ENCODE measurements at places on chromosomes 12 and 14.
A peak's percentile ranks its signal among the peaks of the same experiment; 100 is the strongest.

DNA sequence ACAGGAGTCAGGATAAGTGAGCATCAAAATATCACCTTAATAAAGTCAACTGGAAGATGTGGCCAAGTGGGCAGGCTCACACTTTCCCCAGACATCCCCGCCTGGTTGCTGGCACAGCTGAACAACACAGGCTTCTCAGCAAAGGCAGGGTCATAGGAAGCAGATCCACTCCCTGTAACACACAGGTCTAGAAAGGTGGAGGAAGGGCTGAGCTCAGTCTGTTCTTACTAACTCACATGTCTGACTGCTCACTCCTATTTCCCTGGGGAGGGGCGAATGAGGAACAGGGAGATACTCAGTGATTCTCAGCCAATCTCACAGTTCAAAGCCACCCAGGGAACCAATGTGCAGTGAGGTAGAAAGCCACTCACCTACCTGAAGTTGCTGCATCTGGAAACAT, 45.0 kb upstream of the AMN1 start:
- DNase-seq, result peak; percentile 31

- DNase-seq, result no peak
These were observed 106.8 kb downstream of the NUAK1 start for GRCh38 chr12:106031761-106032622.

DNA sequence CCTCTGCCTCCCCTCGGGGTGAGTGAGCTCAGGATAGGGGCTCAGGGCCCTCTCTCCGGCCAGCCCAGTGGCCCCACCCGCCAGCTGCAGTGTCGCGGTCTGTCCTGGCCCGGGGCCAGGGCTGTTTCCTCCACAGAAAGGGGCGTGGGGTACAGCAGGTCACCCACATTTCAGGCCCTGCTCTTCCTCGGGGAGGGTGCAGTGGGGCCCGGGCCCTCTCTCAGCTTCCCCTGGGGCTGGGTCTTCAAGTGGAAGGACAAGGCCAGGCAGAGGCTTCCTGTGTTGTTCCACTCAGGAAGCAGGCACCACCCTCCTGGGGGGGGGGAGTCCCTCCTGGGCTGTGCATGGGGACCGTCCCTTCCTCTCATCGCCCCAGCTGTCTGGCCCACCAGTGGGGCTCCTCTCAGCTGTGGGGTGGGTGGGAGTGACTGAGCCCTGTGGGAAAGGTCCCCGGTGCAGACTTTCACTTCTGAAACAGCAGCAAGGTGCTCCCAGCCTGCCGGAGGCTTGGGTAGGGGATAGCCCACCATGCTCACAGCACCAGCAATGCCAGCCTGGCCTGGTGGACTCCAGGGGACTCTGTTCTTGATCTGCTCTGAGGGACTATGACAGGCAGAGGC, 3.7 kb downstream of the GPR132 start:
- DNase-seq, result no peak

- DNase-seq, result no peak
These were observed 68.4 kb downstream of the CACNA1C start for GRCh38 chr12:2120982-2121758.

DNA sequence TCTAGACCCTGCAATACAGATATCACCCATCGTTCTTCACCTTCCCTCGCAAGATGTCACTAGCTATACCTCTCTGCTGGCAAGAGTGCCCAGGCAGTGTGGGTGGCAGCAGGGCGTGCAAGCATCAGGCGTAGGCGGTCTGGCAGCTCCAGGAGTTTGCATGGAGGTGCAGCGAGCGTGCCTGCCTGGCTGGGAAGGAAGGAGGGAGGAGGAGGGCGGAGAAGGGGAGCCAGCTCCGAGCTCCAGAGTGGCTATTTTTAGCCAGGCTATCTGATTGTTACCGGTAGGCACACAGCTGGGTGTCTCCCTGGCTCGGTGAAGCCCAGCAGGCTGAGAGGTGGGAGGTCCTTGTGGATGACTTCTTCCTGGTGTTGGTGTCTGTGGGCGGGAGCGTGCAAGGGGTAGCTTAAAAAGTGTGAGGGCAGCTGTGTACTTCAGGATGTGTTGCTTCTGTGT, 6.2 kb downstream of the FOXJ2 start:
- DNase-seq, result peak; percentile 52

GRCh38 chr14:56349960-56350359, 229.6 kb upstream of the TMEM260 start:
- DNase-seq, result no peak

DNA sequence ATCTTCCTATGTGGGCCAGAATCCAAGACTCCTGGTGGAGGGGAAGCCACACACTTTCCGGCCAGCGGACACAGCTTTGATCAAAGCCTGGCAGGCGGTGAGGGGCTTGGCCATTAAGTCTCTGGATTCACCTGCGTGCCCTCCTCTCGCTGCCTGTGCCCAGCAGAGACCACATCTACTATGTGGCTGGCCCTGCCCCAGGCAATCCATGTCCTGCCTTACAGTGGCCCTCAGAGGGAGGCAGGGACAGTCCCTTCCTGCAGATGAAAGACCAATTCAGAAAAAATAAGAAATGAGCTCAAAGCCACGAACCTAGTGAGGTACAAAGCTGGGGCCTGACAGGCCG, 82.7 kb upstream of the GPR68 start:
- no peak for DNase-seq

DNA sequence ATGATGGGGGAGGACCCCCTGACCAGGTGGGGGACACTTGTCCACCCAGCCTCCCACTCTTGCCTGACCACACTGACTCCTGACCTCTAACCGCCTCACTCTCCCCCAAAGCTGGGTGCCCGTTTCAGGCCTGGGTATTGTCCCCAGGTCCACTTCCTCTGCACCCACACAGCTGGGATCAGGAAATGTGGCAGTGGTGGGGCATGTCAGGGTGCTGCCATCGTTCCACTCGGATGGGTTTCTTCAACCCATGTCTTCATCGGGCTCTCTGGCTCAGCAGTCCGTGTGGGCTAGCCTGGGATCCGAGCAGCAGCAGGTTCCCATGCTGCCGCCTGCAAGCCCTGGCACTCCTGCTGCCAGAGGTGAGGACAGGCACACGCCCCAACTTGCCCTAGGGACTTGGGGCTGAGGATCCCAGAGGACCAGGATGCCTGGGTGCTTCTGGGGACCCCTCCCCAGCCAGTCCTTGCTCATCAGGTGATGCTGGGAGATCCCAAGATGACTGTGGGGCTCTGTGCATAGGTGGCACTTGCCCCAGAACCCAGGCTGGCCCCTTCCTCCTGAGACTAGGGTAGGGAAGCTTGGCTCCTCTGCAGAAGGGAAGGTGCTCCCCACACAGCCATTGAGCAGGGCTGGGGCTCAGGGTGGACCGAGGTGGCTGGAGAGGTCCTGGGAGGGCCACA, 2.9 kb upstream of the CLBA1 start:
- DNase-seq, result no peak

DNA sequence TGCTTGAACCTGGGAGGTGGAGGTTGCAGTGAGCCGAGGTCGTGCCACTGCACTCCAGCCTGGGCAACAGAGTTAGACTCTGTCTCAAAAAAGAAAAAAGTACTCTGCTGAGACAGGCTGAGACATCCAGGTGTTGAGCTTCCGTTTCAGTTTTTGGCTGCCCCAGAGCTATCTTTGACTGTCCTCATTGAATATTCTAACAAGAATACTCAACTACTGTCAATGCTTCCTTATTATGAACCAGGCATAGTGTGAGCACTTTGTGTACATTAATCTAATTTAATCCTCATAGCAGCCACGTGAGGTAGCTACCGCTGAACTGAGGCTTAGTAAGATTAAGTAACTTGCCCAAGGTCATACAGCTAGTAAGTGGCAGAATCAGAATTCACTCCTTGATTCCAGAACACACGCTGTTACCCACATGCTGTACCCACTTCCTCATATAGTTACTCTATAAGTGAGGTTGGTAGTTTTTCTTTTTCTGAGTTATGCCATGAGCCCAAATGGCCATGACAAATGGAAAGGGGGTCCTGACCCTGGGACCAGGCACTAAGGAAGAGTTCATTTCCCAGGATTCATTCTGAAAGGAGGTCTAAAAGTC, 11.3 kb downstream of the ALDH1L2 start:
- DNase-seq, result no peak

DNA sequence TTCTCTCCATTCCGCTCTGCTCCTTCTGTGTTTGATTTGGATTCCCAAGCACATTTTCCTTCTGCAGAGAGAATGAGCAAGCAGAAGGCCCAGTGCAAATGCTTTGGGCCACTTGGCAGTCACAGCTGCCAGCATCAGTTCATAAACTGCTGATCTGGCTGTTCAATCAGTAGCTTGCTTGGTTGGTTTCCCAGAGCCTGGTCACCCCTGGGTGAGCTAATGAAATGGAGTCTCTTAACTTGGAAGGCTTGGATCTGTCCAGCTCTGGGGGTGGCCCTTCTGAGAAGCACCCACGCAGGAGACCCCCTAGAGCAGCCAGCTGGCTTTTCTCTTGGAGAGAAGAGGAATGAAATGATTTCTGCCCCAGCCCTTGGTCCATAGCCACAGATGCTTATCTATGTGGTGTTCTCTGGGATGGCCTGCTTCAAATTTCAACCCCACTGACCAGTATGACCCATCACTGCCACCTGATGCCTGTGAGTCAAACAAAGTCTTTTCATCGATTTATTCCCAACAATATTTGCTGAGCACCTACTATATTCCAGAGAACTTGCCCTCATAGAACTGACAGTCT, 30.3 kb downstream of the FAIM2 start:
- DNase-seq, result no peak

- no peak for DNase-seq
These were observed 72.9 kb upstream of the KRAS start for GRCh38 chr12:25323581-25323982.

DNA sequence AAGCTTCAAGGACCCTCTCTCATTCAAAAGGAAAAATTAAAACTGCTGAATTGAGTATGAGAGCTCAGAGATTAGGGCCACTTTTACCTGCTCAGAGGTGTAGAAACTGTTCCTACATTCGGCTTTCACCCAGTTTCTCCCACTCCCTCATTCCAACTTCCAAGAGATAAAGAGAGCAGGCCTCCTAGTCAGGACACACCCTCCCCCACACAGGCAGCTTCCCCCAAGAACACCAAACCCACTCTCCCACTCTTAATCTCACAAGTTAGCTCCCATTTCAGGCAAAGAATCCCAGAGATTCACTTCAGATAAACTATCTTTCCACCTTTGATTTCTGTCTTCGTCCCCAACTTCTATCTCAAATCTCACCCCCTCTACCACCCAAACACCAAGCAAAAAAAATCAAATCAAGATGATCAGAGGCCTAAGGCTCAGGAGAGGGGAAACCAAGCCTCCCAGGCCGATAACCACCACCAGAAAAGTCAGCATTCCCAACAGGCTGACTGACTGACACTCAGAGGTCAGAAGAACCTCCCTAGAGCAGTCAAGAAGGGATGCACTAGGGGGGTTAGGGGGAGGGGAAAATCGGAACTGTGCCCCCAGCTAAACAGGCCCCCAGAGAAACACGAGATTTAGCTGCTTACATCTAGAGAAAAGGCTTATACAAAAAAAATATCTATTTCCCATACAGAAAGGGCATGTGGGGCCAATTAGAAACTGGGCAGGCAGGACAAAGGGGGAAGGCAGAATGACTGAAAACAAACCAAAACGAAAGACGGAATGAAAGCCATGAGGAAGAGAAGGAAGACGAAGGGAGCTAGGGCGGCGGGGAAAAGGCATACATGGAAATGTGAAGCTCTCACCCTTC, 13.2 kb upstream of the CDH24 start:
- no peak for DNase-seq

All from iris pigment epithelial cell (primary cell).